ENCODE measurements at places on chromosomes 6 and 20. TPM values are rescaled to one million over a fixed set of nuclear protein-coding genes. Genes with fewer than 3 reads are reported as not detected.

GRCh38 chr20:62646851-62647520 is 4.7 kb downstream of the SLCO4A1 start:
- no peak for DNase-seq

- no peak for DNase-seq
These were observed 215.7 kb downstream of the CDC5L start for GRCh38 chr6:44603044-44603686.

DNA sequence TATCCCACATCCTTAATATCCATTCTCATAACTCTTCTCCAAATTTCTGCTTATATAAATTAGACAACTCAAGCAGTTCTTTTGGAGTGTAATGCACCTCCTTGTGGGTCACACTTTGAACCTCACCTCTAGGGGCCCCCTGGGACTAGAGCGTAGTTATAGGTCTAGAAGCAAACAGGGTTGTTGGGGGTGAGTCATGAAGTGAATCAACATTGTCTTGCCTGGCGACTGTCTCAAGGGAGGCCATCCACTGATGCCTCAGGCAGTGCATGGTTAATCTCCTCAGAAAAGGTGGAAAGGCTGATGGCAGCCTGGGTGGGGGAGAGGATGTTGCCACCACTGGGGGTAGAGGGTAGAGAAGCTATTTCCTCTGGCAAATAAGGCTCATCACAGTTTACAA is 129.1 kb downstream of the TNFRSF21 start:
- no peak for DNase-seq

GRCh38 chr20:59320426-59320825 is 20.0 kb downstream of the EDN3 start:
- no peak for DNase-seq

DNA sequence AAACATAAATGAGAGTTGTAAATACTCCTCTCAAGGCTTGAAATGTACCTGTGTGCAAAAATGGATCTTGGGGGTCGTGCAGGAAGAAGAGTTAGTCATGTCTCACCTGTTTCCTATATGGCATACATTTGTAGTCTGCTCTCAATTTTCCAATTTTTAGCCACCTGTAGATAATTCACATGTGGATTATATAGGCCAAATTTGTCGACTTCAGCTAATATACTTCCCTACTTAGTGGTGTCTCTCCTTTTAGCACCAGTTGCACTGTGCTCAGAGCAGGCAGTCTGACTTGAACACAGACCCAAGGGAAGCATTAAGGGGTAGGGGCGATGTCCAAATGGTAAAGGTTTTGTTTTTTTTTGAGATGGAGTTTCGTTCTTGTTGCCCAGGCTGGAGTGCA is 1.9 kb downstream of the RBM24 start:
- no peak for DNase-seq

- DNase-seq, result peak; percentile 43
These were observed 5.3 kb downstream of the LINC00237 start for GRCh38 chr20:21100578-21101452.

DNA sequence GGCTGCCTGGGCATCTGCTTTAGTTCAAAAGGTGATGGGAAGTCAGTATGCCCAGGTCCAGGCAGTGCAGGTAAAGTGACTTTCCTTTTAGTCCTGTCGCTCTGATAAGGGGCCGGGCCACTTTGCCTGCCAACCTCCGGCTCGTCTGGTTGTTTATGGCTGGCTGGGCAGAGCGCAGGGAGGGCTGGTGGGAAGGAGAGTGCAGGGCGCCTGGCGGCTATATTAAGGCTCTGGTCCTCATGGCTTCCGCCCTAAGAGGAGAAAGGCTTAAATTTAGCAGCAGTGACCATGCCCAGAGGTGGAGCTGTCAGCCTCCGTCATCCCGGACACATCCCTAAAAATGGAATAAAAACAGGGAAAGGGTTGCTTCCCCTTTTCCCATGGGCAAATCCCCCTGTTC is 14.6 kb downstream of the GATA5 start:
- no peak for DNase-seq

GRCh38 chr20:23047001-23047737 is 2.3 kb downstream of the THBD start:
- DNase-seq, result no peak

GRCh38 chr6:13913226-13914001 is 11.3 kb upstream of the RNF182 start:
- DNase-seq, result no peak

GRCh38 chr6:31717499-31718222 is 2.5 kb downstream of the LY6G6D start:
- no peak for DNase-seq

The CGA gene
- total RNA-seq, result not detected

The ANGPT4 gene
- not detected for total RNA-seq

DNA sequence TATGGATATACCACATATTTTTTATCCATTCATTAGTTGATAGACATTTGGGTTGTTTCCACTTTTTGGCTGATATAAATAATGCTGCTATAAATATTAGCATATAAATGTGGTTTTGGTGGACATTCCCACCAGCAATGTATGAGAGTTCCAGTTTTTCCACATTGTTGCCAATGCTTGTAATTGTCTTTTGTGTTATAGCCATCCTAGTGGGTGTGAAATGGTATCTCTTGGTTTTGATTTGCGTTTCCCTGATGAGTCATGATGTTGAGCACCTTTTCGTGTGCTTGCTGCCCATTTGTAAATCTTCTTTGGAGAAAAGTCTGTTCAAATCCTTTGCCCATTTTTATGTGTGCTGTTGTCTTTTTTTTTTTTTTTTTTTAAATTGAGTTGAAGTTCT is 54.4 kb downstream of the DHX35 start:
- DNase-seq, result no peak
